A549 treated with Mapracorat at 1 μM for 4 hours (cell line): ENCODE measurements at places on chromosomes 3 and 15. TPM values are rescaled to one million over a fixed set of nuclear protein-coding genes. Genes with fewer than 3 reads are reported as not detected.

BTLA gene
- total RNA-seq: not detected in 5 replicates

MOBP gene
- total RNA-seq: 0.04 to 0.16 TPM (median 0.07 TPM) in 5 replicates

FEZF2 gene
- not detected in 5 replicates for total RNA-seq

SNTN gene
- total RNA-seq: not detected in 5 replicates

GRAMD1C gene
- total RNA-seq: 0.34 to 0.63 TPM (median 0.41 TPM) in 5 replicates

SCN11A gene
- total RNA-seq: 0.02 TPM in 1 of 5 replicates, not detected in the others

GJD2 gene
- not detected in 5 replicates for total RNA-seq

GOLGA8O gene
- total RNA-seq: 0.26 to 0.60 TPM (median 0.35 TPM) in 5 replicates

ITGB5 gene
- 400 to 466 TPM (median 456 TPM) in 5 replicates for total RNA-seq

CRYBG3 gene
- total RNA-seq: 5.4 to 8.1 TPM (median 5.9 TPM) in 5 replicates

CPLX3 gene
- total RNA-seq: 0.08 to 0.09 TPM in 2 of 5 replicates, not detected in the others

ZNF662 gene
- total RNA-seq: not detected in 5 replicates

PTX3 gene
- 0.70 to 1.4 TPM (median 1.0 TPM) in 5 replicates for total RNA-seq

PLA2G4B gene
- 0.78 to 2.1 TPM (median 1.7 TPM) in 5 replicates for total RNA-seq

CCDC39 gene
- total RNA-seq: not detected in 5 replicates

GRM7 gene
- total RNA-seq: not detected in 5 replicates

LRCH3 gene
- total RNA-seq: 10.5 to 18.8 TPM (median 14.9 TPM) in 5 replicates

MESP1 gene
- total RNA-seq: 1.7 to 8.1 TPM (median 5.5 TPM) in 5 replicates

CADM2 gene
- 0.11 to 0.57 TPM (median 0.28 TPM) in 5 replicates for total RNA-seq

TTLL3 gene
- 6.0 to 8.3 TPM (median 7.0 TPM) in 5 replicates for total RNA-seq

GABRA5 gene
- 80.9 to 122 TPM (median 102 TPM) in 5 replicates for total RNA-seq

PAK6 gene
- total RNA-seq: 0.43 to 0.86 TPM (median 0.60 TPM) in 5 replicates

SLC22A14 gene
- 0.06 to 0.07 TPM (median 0.07 TPM) in 3 of 5 replicates, not detected in the others for total RNA-seq
